ENCODE measurements at places on chromosomes 11 and 22.

DNA sequence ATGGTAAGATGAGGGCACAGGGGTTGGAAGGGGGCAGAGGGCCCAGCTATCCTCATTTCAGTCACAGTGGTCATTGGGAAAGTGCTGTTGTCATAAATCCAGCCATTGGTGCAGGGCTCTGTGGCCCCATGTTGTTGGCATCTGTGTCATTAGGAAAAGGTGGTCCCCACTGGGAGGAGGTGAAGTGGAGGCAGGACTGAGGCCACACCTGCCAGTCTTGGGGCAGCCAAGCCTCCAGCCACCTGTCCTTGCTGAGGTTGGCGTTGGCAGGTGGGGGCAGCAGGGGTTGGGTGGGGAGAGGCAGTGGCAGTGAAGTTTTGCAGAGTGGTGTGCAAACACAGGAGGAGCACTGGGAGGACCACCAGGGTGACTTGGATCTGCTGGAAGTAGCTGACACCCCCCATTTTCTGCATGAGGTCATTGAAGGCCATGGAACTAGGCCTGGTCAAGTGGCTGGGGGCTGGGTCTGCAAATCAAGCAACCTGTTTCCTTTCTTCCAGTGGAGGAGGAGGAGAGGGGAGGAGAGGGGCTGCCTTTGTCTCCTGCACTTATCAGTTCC lies 25.3 kb downstream of the SLC22A6 start:
- no peak for DNase-seq

DNA sequence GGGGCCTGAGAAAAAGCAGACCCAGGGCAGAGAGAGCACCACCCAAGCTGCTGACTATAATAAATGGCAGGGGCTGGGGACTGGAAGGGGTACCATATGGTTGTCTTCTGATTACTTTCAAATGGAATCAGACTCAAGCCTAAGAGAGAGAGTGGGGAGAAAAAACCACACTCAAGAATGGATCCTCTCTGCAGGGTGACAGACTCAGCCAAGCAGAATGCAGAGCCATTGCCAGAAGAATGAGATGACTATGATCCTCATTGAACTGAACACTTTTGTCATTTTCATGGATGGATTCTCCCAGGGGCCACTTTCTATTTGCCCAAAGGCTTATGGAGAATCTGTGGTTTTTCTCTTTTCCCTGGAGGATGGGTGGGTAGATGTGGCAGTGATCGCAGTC lies 8.7 kb downstream of the UBASH3B start:
- DNase-seq = no peak

DNA sequence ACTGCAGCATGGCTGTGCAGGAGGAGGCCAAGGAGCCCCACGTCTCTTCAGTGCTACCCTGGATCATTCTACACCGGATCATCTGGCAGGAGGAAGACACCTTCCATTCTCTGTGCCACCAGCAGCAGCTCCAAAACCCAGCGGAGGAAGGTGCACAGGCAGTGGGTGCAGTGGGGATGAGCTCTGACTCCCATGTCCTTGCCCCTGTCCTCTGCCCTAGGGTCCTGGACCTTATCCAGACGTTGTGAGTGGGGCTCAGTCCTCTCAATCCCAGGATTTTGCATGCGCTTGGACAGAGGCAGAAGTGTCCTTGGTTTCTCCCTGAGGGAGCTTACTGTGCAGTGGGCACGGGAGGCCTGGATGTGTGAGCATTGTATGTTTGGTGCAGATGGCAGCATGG lies 61.3 kb downstream of the CABIN1 start:
- no peak for DNase-seq

GRCh38 chr11:34223907-34224306 lies 118.5 kb downstream of the NAT10 start:
- DNase-seq = no peak
